ENCODE measurements at places on chromosomes 6 and 20.

DNA sequence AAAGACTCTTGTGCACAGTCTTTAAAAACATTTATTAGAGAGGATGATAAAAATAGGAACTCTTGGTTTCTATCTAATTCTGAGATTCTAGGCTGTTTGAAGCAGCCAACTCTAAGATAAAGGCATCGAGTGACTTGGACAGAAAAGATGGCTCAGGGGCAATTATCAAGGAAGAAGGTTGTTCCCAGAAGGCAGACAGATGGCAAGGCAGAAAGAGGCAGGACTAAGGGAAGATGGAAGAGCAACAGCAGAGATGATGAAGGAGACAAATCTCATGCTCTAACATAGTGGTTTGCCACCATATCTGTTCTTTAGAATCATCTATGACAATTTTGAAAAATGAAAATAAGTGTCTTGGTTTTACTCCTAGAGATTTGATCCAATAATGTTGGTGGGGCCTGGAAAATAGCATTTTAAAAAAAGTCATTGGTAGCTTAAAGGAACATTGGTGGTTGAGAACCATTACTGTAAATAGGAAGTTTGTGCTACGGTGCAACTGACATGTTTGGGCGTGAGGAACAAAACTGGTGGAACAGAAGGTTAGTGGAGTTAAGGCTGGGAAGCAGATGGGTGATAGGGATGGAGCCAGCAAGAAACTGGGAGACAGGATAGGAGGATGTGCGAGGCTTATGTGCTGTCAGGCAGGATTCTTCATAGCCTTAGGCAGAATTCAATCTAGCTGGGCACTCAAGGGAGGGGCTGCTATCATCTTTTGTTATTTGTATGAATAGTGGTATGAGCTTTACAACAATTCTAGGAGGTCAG lies 751.1 kb downstream of the DHX35 start:
- no peak for DNase-seq

DNA sequence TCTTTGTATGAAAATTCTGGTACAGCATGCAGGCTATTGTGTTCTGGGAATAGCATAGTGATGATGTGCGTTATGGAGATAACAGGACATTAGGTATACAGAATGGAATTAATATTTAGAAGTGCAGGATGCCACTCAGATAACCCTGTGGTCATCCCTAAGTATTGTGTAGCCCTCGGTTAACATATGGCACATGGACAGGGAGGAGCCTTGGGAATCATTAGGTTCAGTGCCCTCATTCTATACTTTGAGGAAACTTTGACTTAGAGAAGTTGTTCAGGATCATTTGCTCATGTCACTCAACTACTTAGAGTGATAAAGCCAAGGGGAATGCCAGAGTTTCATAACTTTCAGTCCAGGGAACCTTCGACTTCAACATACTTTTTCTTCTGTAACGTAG lies 185.9 kb downstream of the UST start:
- no peak for DNase-seq

GRCh38 chr6:64589961-64590360 lies 954.4 kb downstream of the PHF3 start:
- DNase-seq = no peak

GRCh38 chr6:80969439-80969838 lies 783.0 kb downstream of the TENT5A start:
- no peak for DNase-seq

DNA sequence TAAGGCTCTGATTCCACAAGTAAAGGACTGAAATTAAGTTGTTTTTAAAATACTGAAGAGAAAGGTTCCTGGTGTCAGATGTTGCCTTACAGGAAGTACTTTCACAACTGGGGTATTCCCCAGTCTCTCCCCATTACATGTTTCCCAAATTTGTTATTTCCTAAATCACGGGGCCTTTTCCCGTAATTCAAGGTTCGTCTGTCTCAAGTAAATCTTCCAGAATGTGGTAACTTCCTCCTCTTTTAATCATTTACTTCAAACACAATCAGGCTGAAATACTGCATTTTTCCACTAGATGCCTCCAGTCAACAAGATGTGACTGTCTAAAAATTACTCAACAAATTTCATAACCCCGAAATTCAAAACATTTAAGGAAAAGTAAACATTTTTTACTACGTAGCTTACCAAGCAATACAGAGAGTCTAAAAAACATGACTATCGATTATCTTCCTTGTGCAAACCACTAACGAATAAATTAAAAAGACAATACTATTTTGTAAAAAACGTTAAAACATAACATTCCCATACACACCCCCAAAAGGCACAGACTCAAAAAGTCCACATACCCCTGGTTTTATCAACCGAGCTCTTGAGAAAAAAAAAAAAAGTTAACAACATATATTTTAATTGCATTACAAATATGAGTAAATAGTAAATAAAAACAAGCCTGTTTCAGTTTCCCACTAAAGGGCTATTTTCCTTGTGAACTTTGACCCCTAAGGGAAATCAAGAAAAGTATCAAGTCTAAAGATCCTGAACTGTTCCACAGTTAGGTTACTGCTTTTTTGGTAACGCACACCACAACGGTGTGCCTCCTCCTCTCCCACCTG lies 1.7 kb downstream of the SOD2 start:
- peak; percentile 80 for DNase-seq

DNA sequence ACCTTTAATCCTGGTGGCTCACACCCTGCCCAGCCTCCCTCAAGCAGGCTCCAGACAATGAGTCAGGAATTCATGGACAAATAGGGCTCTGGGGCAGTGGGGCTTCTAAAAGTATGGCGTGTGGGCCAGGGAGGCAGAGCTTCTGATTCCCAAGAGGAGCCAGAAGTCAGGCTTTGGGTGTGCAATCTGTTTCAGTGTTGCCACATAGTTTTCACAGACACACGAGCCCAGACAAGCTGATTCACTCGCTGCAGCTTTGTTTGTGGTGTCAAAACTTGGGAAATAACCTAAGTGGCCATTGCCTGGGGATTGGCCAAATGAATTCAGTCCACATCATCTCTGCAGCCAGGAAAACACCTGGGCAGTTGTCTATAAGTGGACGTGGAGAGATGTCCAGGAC lies 9.2 kb downstream of the PEDS1 start:
- DNase-seq = no peak

- DNase-seq = no peak
These were observed 498.9 kb downstream of the BCKDHB start for GRCh38 chr6:80605165-80605989.

DNA sequence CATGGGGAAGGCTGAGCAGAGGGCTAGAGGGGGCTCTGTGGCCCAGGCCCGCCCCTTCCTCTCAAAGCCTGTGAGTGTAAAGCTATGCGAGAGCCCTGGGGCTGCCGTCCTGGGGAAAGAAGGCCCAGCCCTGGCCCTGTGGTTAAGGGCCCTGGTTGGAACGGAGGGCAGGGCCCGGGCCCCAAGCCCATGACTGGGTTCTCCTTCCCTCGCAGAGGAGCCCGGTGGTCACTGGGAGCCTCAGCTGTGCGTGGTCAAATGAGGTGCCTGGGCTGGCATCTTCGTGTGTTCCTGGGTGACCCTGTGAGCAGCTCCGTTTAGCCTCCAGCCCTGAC lies 56.0 kb downstream of the SMOC2 start:
- DNase-seq = no peak

GRCh38 chr6:40328386-40328985 lies 258.7 kb downstream of the LRFN2 start:
- peak; percentile 39 for DNase-seq

DNA sequence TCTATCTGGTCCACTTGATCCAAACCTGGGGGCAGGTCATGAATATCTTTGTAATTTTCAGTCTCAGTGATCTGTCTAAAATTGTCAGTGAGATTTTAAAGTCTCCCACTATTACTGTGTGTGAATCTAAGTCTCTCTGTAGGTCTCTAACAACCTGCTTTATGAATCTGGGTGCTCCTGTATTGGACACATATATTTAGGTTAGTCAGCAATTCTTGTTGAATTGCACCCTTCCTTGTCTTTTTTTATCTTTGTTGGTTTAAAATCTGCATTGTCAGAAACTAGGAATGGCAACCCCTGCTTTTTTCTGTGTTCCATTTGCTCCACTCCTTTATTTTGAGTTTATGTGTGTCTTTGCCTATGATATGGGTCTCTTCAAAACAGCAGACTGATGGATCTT lies 140.7 kb downstream of the ASCC3 start:
- DNase-seq = no peak

DNA sequence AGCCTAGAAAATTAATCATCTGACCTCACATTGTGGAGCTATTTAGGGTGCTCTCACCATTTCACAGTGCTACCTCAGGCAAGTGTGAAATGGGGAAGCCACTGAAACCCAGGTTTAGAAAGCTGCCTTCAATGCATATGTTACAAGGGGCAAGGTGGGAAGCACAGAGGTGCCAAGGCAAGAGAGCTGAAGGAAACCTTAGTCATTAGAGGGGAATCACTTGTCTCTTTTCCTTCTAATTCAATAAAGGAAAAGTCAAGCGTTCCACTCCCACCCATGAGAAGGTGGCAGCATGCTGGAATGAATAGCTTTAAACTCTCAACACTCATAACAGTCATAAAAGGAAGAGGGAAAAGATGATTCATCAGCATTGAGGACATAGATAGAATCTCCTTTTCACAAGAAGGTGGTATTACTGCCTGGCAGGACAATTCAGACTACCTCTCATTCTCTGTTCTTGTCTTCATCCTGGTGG lies 251.9 kb upstream of the IRAK1BP1 start:
- no peak for DNase-seq

- DNase-seq = no peak
These were observed 77.0 kb downstream of the ADTRP start for GRCh38 chr6:11701573-11701972.

DNA sequence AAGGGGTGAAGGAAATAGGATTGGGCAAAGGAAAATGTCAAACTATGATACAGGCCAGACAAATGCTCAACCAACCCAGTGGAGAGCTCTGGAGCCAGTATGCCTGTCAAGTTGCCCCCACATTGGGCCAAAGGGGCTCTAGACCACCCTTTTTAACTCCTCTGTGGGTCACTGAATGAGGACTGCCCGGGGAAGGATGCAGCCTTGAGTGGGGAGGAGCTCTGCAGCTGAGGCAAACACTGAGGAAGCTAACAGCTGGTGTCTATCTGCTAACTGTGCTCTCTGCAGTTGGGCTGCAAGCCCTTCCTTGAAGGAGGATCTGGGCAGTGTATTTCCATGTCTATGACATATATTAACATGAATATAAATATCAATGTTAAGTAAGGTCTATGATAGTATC lies 98.4 kb upstream of the PRSS16 start:
- no peak for DNase-seq

- DNase-seq = no peak
These were observed 217.9 kb upstream of the SGK1 start for GRCh38 chr6:134535831-134536230.

DNA sequence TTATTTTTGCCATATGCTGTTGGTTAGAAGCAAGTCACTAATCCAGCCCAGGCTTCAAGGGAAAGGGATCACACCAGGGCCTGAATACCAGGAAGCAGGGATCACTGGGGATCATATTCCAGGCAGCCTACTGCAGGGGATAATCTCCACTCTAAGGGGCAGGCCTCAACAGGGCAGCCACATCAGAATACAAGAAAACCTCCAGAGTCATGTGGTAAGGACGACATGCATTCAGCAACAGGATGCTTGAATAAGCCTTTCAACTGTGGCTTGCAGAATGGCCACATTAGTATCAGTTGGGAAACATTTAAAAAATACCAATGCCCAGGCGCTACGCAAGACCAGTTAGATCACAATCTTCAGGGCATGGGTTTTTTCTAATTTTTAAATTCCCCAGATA lies 109.1 kb downstream of the LY86 start:
- DNase-seq = no peak

GRCh38 chr6:143223895-143224294 lies 163.2 kb downstream of the AIG1 start:
- DNase-seq = no peak

GRCh38 chr6:156762547-156762946 lies 14.6 kb upstream of the ARID1B start:
- no peak for DNase-seq

DNA sequence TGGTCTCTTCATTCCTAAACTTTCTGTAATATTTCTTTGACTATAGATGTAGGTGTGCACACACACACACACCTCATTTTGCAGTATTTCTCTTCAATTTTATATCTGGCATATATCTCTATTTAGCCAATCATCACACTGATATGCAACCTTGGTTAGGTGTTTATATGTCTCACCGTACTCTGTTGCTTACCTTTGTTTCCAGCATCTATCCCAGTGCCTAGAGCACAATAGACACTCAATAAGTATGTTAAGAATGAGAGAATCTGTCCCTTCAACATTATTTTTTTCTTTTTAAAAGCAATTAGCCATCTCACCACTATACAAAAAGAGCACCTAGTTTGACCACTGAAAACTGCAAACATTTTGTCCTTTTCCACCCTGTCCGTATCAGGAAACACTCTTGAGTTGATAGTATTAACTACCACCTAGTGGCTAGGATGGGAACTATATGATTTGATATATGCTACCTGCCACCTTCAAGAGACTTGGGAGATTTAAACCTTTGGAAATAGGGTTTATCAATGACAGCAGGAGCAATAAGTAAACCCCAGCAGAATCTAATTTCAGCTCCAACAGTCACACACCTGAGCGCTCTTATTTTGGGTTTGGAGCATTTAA lies 48.7 kb upstream of the RSPO3 start:
- DNase-seq = no peak

DNA sequence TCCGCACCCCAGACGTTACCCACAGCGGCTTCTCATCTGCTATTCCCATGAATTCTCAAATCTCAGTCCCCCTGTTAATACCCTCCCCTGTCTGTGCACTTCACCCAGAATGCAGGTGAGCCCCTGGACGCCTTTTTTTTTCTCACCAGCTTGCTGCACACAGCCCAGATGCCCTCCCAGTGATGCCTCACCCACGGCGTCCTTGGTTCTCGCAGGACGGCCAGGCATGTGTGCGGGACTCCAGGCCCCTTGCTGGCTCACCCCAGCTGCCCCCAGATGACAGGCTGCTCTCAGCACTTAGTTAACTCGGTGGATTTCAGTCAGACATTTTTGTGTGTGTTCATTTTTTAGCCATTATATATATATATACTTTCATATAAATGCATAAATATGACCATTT lies 25.4 kb upstream of the PI16 start:
- DNase-seq = no peak

- no peak for DNase-seq
These were observed 60.9 kb downstream of the C6orf58 start for GRCh38 chr6:127637830-127638409.

DNA sequence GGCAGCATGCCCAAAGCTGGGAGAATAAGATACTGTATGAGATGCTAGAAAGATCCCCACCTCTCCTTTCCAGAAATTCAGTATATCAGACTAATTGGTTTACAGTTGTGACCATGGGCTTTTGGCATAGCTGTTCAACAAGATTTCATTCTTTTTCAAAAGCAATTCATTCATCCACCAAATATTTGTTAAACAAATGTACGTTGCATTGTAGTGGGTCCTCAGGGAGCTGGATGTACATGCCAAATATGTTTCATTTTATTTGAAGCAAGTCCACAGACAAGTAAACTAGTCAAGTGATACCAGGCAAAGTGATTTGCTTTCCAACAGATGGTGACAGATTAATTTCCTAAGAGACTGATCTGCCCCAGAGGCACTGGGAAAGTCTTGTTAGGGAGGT lies 85.8 kb upstream of the ESR1 start:
- no peak for DNase-seq

DNA sequence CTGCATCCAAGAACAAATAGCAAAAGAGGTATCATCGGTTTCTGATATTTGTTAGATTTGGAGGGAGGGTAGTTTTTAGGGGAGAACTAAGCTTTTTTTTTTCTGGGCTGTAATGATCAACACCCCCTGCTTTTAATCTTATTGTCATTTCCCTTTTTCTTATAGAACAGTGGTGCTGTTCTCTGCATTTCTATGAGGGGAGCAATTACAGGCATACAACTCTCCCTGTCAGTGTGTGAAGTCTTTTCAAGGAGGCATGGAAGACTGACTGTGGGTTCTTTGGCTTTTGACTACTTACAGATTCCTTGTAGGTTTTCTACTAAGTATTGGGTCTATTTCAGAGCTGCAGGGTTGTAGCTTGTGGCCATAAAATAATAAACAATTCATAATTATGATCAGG lies 632.3 kb downstream of the TFAP2B start:
- DNase-seq = no peak

Data from CD4-positive, alpha-beta T cell (primary cell).